ENCODE measurements at places on chromosomes 2 and 18.

- no peak for DNase-seq
Measured at GRCh38 chr2:4180631-4181030, 477.3 kb downstream of the DCDC2C start.

DNA sequence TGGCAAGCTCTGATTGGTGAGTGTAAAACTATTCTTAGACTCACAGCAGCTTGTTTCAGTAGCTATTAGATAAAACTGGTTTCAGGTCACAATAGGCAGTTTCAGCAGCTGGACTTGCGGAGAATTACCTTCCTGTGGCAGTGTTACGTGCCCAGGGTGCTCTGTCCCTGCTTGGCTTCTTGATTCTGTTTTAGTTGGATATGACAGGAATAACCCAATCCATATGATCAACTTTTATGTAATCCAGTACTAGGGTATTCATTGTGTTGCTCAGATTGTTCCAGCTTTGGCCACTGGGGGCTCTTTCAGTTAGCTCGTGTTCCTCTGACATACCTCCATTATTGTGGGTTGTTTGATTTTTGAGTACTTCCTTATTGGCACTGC is 43.1 kb downstream of the INPP4A start:
- DNase-seq: no peak

- DNase-seq: no peak
Measured at GRCh38 chr18:73749304-73749703, 398.3 kb downstream of the FBXO15 start.

- no peak for DNase-seq
Measured at GRCh38 chr2:30336084-30336483, 104.8 kb downstream of the LBH start.

DNA sequence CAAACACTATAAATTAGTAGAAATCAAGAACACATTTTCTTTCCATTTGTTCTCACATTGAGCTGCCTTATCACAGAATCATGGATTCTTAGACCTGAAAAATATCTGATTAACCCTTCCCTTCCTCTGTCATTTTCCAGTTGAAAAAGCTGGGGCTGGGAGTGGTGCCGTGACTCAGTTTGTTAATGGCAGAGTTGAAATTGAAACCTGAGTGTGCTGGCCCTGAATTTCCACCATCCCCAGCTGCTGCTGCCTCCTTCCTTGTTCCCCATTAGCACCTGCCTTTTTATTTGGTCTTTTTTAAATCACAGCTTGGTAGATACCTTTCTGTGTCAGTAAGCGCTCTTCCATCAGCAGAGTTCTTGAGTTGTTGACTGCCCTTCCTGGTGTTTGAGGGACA is 10.6 kb downstream of the FARP2 start:
- no peak for DNase-seq

- peak; percentile 32 for DNase-seq
Measured at GRCh38 chr2:142131010-142131669, at the start of gene LRP1B. TSS of gene LRP1B (minus strand) at chr2:142131016. CDS start at chr2:142130729, 287 bp downstream.

- DNase-seq: no peak
Measured at GRCh38 chr2:74228772-74229171, 30.4 kb downstream of the MTHFD2 start.

DNA sequence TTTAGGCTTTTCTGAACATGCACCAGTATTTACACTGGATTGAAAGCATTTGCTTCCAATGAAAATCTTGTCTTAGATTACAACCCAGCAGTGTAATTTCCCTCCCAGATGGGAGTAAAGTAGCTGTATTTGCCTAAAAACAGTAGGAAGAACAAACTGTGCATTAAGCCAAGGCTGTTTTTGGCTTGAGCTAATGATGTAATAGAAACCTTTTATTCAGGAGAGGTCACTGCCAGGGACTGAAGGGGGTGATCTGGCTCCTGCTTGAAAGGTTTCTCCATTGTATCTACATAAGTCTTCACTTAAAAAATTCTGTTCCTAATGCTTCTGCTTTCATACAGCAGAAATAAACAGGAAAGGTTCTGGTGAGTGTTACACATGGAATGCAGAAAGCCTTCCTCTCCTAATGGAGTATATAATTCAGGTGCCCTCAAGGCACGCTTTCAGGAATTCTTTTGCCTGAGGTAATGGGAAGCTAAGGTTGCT is 74.4 kb downstream of the MEIS1 start:
- no peak for DNase-seq

GRCh38 chr2:101737478-101738255 is 40.2 kb downstream of the MAP4K4 start:
- no peak for DNase-seq

DNA sequence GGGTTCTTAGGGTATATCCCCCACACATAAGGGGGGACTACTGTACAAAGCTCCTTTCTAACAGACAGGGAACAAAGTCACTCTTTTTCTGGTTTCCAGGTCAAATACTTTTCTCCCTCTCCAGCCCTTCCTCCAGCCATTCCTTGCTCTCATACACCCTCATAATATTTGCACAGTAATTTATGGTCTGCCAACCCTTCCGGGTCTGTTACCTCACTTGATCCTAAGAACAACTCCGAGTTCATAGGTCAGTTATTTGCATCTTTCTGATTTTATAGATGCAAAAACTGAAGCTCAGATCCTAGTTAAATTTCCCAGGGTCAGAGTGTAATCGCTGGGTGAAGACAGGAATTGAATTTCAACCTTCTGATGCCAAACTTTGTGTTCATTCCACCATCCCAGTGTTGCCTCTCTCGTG is 14.8 kb upstream of the MATN3 start:
- DNase-seq: no peak

- peak; percentile 52 for DNase-seq
Measured at GRCh38 chr2:46540496-46541331, 61.3 kb downstream of the TMEM247 start.

DNA sequence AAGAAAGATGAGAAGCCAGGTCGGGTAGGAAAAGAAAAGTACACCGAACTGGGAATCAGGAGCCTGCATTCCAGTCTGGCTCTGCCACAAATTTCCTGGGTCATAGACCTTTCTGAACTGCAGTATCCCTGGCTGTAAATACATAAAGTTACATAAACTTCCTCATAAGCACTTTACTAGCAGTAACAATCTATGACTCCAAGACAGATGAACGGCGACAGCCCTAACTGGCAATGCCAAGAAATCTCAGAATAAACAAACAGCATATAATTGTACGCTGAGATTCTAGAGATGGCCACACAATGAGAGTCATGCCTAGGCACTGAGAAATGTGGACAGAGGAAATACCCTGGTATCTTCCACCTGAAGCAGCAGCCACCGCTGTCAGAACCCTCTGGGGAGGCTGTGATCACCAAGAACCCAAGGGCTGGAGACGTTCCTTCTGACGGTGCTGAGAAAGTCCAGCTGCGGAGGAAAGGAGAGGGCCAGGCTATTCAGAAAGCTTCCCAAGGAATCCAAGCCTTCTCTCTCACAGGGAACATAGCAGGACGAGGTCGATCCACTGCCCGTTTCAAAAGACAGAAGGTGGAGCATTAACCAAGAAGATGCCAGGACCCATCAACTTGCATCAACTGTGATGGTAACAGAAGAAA is 89.3 kb upstream of the SLC66A3 start:
- DNase-seq: no peak

DNA sequence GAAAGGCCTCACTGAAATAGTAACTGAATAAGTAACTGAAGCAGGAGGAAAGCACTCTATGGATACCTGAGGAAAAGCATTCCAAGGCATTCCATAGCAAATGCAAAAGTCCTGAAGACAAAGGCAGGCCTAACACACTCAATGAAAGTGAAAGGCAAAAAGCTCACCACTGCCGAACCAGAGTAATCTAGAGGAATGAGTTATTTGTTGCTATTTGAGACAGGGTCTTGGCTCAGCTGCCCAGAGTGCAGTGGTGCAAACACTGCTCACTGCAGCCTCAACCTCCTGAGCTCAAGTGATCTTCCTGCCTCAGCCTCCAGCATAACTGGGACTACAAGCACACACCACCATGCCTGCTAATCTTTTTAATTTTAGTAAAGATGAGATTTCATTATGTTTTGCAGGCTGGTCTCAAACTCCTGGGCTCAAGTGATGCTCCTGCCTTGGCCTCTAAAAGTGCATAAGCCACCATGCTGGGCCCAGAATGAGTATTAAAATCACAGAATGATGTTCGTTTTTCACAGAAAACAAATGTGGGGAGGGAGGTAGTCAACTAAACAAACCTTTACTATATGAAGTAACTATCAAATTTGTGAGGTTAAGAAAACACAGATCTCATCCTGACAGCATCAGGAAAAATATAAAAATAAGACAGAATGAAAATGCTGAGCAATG is 17.9 kb downstream of the PIAS2 start:
- no peak for DNase-seq

DNA sequence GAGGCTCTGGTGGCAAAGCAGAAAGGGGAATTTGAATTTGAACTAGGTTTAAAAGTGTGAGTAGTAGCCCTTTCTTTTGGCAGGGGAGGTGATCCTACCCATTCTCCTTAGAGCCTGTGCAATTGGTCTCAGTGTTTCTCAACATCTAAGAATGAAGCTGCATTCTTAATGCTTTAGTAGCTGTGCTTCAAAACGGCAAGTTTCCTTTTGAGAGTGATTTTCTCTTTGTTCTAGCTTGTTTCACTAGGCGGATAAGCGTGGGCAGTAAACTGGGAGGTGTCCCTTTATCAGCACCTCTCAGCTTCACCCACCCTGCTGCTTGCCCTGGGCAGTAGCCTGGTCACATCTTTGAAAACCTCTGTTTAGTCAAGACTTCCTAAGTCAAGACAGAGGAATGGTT is 6.7 kb downstream of the CRIM1 start:
- DNase-seq: no peak

- DNase-seq: no peak
Measured at GRCh38 chr18:76859474-76860339, 37.4 kb downstream of the ZNF236 start.

DNA sequence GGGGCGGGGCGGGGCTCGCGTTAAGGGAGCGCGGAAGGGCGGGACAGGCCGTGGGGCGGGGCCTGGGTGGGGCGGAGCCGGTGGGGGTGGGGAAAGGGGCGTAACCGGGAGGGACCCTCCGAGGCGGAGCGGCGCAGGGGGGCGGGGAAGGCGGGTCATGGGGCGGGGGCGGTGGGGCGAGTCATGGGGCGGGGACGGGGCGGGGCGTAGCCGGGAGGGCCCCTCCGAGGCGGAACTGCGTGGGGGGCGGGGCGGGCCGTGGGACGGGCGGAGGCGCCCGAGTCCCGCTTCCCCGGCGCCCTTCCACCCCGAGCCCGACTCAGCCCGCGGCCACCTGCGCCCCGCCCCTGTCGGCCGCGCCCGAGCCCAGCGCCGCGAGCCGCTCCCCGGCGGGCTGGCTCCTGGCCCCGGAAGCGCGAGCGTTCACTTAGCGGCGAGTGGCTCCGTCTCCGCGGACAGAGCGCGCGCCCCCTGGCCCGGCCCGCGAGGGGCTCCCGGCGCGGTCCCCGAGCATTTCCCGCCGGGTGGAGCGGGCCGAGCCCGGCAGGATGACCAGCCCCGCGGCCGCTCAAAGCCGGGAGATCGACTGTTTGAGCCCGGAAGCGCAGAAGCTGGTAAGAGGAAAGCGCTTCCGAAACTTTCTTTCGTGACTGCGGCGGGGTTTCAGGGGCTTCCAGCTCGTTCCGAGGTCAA is 64.7 kb downstream of the LRRFIP1 start:
- DNase-seq: no peak

- DNase-seq: no peak
Measured at GRCh38 chr2:239114119-239114581, 266.3 kb downstream of the TWIST2 start.

- DNase-seq: no peak
Measured at GRCh38 chr2:163800951-163801381, 65.2 kb upstream of the FIGN start.

GRCh38 chr2:239266779-239267287 is 134.0 kb downstream of the HDAC4 start:
- no peak for DNase-seq

DNA sequence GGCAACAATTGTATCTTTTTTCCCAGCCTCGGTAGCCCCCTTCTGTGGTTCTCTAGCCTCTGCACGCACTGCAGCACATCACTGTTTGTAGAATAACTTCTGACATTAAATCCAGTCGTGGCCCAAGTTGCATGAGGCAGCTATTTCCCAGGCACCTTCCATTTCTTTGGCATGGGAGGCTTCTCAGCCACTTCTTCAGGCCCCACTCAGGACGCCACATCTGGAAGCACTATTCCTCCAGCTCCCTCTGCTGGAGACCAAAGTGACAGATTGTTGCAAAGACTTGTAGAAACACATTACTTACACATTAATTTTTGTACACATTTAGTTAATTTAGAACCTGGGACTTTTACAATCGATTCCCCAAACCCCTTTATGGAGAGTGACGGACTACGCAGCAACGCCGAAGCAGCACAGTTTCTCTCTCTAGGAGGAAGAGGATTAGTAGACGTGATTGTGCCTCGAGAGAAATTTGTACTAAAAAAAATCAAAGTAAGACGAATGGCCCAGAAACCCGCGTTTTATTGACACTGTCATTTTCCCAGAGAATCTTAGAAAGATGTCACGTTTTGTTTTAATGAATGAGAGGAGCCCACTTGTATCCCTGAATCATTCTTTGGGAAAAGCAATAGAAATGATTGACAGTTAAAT is 57.8 kb upstream of the RGPD5 start:
- peak; percentile 40 for DNase-seq

- DNase-seq: no peak
Measured at GRCh38 chr2:134225173-134225572, 28.7 kb upstream of the MGAT5 start.

GRCh38 chr2:74566754-74567085 is 12.2 kb downstream of the DOK1 start:
- peak; percentile 89 for DNase-seq

GRCh38 chr2:26609839-26610277 is 31.3 kb downstream of the CIB4 start:
- DNase-seq: no peak

GRCh38 chr2:195051401-195051800 is 605.6 kb upstream of the SLC39A10 start:
- DNase-seq: no peak

DNA sequence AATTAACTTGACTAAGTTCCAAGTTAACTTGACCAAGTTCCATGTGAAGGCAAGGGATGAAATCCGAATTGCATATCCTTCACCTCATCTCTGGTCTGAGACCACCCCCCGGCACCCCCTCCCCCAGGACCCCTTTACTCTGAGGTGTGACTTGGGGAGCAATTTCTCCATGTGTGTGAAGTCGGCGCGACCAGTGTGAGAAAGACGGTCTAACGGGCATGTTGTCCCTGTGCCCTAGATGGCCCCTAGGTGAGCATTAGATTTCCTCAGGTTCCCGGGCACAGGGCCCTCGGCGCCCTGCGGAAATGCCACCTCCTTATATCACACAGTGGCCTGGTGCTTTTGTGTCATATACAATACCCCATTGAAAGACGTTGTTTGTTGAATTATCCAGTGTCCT is 137.1 kb downstream of the CTIF start:
- DNase-seq: no peak

GRCh38 chr2:128876986-128877983 is 558.6 kb upstream of the HS6ST1 start:
- no peak for DNase-seq

GRCh38 chr18:12317664-12318333 is 9.8 kb downstream of the TUBB6 start:
- DNase-seq: no peak

DNA sequence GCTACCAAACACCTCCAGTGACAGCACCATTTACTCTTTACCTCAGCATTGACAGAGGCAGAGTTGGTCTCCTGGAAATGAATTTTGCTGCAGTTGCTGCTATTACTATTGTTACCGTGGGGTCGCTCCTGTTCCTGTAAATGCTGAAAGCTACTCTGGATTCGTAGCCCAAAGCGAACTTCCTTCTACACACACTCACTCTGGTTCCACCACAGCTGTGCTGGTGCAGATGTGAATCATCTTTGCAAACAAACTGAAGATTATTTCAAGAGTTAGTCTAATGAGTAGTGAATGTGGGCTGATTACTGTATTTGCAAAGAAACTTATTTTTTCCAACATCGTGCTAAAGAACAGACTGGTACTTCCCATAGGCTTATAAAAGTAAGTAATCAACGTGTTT is 304.0 kb downstream of the LPIN1 start:
- peak; percentile 70 for DNase-seq

All from HS-5 (cell line).